Activated CD8-positive, alpha-beta memory T cell treated with anti-CD3 and anti-CD28 coated beads for 4 hours (primary cell): ENCODE measurements at places on chromosomes 4 and X.

DNA sequence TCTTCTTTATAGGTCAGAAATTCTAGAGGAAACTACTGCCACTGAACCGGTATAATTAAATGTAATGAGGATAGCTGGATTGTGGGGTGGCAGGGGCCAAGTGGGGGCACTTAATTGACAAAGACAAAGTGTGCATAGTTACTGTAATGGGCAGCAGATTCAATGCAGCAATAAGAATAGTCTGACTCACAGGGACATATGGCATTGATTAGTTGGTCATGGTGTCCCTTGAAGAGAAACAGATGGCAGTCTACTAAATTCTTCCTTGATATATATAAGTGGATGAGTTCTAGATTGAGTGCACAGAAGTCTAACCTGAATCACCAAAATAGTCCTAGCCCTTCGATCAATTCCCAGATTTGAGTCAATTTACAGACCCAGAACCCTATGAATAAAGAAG is 31.6 kb downstream of the ETDC start:
- no peak for DNase-seq

DNA sequence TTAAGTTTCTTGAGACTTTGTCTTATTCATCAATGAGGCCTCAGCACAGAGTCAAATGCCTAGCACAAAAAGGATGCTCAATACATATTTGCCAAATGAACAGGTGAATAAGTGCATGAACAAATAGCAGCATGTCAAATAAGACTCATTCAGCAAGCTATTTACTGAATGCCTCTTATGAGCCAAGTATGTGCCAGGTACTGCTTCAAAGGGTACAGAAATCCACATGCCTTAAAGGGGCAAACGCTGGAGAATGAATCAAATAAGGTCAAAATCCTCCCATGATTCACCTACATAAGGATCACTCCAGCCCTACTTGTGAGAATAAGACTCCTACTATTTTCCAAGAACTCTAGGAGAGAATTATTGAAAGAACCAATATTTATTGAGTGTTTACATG is 260.2 kb upstream of the CPEB2 start:
- no peak for DNase-seq

DNA sequence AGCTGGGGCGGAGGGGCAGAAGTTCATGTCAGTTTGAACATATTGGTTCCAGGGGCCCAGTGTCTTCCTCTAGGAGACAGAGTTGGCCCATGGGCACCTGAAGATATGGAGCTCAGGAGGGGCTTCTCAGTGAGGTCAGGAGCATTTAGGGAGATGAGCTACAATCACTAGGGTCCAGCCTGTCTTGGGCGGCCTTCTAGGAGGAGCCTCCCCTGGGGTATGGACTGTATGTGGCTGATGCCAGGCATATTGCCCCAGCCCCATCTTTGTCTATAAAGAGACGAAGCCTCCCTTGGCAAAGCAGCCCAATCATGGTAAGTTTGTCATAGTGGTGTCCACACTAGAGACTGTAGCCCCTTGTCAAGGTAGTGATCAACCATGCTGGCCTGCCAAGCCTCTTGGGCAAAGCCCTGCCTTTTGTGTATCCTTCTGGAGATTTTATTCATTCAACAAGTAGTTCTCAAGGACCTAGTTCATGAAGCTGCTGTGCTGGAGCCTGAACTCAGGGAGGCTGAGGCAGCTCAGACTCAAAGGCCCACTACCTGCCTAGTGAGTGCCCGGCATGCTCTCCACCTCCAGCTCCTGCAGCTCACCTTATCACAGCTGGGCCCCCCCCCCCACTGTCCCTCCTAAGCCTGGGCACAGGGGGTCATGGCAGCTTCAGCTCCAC is 5.4 kb upstream of the CNGA2 start:
- DNase-seq, result no peak

- DNase-seq, result no peak
Observed at GRCh38 chr4:186687265-186687664, 36.4 kb downstream of the FAT1 start.

DNA sequence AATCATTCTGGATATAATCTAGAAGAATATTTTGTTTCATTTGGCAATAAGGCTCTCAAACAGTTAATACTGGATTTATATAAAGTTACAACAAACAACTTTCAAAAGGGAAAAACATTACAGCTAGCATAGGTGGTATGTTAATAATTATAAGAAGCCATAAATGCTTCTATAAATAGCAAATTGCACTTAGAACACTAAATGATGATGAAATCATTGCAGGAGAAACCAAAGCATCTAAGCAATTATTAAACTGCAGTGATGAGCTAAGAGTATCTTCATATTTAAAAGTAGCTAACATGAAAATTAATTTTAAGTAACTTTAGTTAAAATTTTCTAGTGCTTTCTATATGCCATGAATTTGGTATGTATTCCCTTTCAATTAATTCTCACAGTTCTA is 189.5 kb downstream of the CENPC start:
- no peak for DNase-seq

DNA sequence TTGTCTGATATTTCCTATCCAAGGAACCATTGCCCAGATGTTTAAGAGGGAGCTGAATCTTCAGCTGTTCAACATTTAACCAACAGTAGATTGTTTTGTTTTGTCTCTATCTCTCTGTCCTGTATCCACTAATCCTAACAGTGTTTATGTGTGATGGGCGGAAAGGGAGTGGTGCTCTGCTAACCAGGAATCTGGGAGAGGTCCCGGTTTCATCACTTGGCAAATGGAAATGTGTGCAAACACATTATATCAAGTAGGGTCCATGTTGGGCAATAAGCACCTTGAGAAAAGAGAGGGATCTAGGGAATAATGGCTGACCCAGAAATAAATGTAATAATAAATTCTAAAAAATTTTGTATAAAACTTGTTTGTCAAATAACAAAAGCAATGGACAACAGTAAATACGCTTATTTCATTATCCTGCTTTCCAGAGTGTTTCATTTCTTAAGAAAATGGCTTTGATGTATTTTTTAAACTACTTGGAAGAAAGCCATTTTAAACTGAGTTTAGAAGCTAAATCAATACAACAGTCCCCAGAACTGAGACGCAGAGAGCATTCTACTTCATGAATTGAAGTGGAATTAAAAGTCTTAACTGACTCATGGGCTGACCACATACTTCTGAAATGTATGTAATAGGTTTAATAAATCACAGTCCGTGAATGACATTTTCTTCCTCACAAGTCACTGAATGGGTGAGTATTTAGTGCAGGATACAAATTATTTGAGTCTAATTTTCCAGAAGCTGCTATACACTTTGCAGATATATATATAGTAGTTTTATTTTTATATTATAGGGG is 55.8 kb downstream of the EMCN start:
- DNase-seq, result no peak

DNA sequence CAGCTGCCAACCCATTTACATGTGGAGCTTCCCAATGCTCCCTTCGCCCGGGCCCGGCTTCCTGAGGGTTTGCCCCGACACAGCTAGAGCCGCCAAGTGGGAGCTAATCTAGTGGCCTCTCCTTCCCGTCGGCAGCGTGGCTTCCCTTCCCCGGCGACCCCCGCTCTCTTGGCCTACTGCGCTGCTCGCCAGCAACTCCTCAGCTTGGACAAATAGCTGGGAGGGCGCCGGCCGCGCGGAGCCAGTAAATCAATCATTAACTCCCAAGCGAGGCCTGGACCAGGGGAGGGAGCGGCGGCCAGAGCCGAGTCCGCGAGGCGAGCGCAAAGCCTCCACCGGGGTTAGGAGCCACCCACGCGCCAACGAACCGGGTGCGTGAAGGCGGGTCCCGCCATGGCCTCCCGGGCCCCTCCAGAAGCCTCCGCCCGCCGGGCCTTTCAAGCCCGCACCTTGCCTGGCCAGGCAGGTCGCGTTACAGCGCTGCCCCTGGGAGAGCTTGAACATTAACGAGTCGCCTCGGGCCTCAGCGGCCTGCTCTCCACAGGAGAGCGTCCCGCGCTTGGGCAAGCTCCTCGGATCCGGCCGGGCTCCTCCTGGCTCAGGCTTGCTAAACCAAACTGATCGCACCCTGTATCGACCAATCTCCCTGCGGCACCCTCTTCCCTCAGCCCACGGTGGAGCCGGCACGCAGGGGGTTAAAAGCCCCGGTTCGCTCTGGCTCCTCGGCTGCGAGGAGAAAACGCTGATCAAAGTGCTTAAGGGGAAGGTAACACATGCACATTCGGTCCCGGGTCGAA is 10.6 kb upstream of the BCOR start:
- DNase-seq, result no peak

DNA sequence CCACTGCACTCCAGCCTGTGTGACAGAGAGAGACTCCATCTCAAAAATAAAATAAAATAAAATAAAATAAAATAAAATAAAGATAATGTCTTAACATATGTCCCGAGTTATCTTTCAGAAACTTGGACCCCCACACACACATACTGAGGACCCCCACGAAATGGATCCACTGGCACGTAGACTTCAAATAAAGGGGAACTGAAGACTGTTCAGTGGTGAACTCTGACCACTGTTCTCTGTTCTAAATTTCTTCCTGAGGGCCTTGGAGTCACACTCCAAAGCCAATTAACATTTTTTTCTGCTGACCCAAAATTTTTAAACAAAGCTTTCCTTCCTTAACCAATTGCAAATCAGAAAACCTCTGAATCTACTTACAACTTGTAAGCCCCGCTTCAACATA is 43.5 kb upstream of the PRDX4 start:
- DNase-seq, result no peak

GRCh38 chrX:1212532-1212931 is at the start of gene CRLF2:
Gene CRLF2, minus strand, starts transcription at chrX:1212649. Its CDS starts 15 bp downstream, at chrX:1212634.
- no peak for DNase-seq

DNA sequence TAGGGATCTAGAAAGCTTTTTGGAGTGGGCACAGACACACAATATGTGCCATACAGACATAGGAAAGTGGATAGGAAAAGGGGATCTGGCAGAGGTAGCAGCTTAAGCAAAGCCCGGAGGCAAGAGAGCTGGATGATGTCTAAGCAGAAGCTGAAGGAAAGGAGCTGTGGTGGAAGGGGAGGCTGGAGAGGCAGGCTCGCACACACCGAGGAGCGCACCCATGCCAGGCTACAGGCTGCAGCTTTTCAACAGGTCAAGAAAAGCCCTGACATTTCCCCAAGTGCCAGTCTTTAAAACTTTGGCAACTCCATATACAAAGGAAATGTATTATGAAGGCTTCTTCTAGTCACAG is 67.4 kb downstream of the SOWAHB start:
- no peak for DNase-seq

DNA sequence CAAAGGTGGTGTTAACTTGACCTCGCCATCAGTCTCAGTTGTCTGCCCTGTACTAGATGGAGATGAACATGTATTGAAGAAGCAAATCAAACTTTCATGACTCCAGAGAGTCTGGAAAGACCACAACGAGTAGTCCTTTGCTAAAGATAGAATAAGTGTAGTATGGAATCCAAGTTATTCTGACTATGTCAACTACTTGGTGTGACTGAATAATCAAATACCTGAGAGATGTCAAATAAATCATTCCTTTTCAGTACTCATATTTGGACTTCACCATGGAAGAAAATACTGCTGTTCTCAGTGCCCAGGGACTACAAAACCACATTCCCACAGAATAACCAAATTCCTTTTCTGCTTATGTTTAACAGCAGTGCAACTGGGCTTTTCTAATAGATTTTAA is 161.2 kb upstream of the SPRY1 start:
- DNase-seq, result no peak

GRCh38 chr4:79993476-79993875 is 79.6 kb downstream of the ANTXR2 start:
- DNase-seq, result no peak

GRCh38 chrX:20233336-20233735 is 33.4 kb downstream of the RPS6KA3 start:
- DNase-seq, result no peak

DNA sequence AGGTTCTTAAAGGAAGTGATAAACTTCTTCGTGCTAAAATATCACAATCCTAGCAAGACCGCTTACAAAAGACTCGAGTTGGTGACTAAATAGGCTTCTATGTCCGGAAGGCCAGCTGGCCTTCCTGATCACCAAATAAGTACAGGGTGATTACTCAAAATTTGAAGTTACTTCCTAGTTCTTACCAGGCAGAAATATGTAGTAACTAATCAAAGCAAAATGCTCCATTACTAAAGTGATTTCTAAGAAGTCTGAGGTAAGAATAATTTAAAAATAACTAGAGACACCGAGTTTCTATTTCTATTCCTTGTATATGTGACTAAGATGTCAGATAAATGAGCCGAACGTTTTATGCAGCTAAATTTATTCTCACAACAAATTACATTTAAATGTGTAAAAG is 62.2 kb downstream of the NSUN7 start:
- DNase-seq, result no peak

GRCh38 chr4:150862829-150863228 is 152.3 kb downstream of the LRBA start:
- no peak for DNase-seq

DNA sequence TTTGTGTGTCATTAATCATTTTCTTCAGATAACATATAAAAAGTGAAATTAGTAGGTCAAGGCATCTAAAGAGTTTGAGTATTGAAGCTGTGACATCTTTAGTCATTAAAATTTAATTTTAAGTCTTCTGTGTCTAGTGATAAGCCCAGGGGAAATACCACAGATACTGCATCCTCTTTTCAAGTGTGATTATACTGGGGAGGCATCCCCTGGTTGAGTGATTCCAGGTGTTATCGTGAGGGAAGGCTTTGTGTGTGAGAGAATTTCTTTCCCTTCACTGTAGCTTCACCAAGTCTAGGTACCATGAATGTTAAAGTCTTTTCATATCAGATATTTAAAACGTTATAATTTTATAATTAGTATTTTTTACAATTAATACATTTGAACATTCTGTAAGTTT is 193.4 kb downstream of the FRAS1 start:
- no peak for DNase-seq

GRCh38 chr4:78829296-78829695 is 53.1 kb downstream of the BMP2K start:
- DNase-seq, result no peak

DNA sequence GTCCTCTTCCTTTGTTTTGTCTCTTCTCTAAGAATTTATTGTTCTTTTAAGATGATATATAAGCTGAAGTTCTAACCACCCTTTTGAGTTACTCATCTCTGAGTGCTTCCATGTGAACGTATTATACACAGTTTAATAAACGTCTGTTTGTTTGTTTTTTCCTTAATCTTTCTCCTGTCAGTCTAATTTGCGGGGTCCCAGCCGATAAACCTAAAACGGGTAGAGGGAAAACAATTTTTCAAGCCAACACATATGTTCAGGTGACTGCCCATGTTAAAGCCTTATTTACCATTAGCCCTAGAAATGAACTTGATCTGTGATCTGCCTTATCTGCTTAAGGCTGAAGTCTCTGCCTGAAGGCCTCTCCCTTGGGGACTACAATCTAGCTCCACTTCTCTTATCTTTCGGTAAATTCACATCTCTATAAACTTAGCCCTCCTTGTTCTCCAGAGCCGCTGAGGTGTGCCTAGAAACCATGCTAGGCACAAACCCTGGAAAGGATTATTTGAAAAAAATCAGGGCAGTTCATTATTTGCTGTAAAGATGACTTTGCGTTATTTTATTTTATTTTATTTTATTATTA is 158.8 kb downstream of the CAMK2D start:
- no peak for DNase-seq

- DNase-seq, result no peak
Observed at GRCh38 chrX:23373129-23373804, 38.6 kb downstream of the PTCHD1 start.

DNA sequence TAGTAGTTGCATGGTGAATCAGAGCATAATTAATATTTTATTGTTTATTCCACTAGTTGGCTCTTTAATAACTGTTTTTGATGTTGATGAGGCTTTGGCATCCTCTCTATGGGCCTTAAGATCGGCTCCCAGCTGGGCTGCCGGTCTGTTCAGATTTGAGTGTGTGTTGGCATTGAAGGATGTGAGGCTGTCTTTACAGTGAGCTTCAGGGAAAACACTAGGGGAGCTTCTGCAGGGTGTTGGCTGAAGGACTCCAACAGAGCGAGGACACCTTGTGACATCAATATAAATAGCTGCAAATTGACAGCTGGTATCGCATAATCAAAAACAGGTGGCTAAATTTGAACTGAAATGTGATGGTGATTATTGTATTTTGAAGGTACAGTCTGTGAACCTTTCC is 322.0 kb downstream of the FSTL5 start:
- no peak for DNase-seq
